Fibroblast of mammary gland (primary cell): ENCODE measurements at places on chromosomes 3 and 15.

DNA sequence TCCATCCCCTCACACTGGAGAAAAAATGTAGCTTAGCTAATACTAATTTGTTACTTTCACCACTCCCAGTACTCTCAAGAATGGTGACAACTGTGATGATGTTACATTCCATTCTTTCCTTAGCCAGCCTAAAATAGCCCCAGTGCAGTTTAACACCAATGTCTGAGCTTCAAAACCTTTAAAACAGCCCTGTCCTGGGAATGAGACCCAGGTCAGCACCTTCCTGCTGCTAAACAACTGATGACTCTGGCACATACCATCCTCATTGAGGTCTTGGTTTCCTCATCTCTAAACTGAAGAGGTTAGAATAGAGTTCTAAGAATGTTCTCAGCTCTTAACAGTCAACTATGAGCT is 3.8 kb downstream of the SCAMP2 start:
- DNase-seq: no peak

GRCh38 chr3:63662500-63662899 is 10.0 kb downstream of the SNTN start:
- peak; percentile 34 for DNase-seq

DNA sequence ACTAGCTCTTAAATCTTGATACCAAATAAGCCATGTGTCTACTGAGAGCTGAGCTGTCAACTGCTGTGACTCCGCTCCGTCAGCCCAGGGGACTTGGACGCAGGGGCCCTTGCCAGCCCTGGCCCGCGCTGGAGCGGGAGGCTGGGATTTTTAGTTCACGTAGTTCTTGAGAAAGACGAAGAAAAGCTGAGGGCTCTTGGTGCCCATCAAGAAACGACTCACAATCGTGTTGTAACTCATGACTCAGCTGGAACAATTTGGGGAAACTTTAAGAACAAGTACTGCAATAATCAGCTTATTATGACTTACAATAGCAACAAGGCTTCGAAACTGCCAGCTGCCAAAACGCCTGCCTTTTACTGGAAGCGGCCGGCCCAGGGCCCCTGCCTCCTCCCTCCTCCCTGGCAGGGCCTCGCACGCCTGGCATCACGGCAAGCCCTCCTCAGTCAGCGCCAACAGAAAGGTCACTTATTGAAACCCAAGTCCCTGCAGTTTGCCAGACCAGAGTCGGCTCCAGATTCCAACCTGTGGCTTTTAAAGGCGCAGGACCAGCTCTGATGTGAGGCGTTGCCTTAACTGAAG is 60.3 kb downstream of the RGMA start:
- DNase-seq: peak; percentile 98

GRCh38 chr15:96107916-96108315 is 222.6 kb upstream of the NR2F2 start:
- peak; percentile 38 for DNase-seq

GRCh38 chr3:13879946-13880810 is at the start of gene WNT7A:
TSS of gene WNT7A (minus strand) at chr3:13880071. CDS start at chr3:13879816, 255 bp downstream.
- DNase-seq: no peak

DNA sequence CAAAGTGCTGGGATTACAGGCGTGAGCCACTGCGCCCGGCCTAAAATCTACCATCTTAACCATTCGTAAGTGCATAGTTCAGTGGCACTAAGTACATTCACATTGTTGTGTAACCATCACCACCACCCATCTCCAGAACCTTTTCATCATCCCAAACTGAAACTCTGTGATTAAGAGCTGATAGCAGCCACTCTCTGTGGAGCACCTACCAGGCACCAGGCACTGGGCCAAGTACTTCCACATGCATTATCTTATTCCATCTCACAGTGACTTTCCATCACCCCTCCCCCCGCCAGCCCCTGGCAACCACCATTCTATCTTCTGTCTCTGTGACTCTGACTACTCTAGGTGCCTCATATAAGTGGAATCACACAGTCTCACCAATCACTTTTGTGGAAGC is 2.3 kb upstream of the INSYN1 start:
- no peak for DNase-seq

- DNase-seq: no peak
Observed at GRCh38 chr3:113697500-113698090, 1.2 kb upstream of the USF3 start.

DNA sequence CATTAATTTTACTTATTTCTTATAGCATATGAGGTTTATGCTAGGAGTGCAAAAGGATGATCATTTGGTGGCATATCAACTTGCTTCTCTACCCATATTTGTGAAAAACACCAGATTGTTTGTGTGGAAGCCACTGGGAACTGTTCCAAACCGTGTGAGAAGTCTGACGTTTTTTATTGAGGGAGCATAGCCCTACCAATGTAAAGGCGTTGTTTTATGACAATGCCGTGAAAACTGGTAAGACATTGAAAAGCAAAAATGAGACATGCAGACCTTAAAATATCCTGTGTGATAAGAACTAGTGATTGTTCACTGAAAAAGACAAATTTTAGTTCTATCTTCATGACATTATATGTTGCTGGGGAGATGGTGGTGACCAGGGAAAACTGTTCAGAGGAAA is 87.8 kb downstream of the CHL1 start:
- no peak for DNase-seq

GRCh38 chr3:185330644-185331043 is 32.3 kb upstream of the MAP3K13 start:
- DNase-seq: no peak

DNA sequence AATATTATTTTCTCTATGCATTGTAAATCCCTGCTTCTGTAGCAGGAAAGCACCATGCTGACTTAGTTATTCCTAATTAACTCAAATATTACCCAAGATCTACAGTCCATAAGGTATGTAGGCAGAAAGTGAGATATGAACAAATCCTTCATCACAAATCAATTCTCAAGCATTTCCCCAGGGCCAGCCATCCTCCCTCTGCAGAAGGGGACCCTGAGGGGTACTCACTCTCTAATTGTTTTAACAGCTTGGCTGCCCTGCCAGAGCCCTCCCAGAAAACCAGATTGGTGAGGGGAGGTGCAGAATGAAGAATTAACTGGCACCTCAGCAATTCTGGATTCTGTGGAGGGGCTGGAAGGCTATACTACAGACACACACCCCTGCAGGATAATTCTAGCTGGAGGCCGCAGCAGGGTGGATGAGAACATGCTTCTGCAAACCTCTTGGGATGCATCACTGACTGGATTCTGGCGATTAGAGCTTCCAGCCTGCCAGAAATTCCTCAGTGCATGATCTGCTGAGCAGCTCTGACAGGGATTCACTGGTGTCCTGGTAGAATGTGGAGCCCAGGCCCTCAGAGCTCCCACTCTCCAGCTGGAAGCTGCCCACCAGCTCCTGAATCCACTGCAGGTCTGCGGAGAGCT is 88.6 kb upstream of the HERC1 start:
- peak; percentile 45 for DNase-seq

GRCh38 chr3:139481116-139481515 is 4.8 kb upstream of the RBP2 start:
- no peak for DNase-seq

DNA sequence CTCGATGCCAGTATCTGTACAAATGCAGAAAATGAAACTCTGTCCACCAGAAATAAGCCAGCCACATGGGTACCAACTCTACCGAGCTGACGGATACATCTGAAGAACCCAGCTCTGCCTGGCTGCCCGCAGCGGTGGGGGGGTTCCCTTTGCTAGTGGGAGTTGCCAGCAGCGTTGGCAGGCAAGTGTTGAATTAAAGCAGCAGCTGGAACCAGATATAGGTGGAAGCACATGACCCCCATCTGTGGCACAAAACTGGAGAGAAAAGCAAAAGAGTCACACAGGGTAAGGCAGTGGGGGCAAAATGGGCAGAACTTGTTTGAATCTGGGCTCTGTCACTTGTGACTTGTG is 17.9 kb downstream of the CRYGS start:
- DNase-seq: no peak

DNA sequence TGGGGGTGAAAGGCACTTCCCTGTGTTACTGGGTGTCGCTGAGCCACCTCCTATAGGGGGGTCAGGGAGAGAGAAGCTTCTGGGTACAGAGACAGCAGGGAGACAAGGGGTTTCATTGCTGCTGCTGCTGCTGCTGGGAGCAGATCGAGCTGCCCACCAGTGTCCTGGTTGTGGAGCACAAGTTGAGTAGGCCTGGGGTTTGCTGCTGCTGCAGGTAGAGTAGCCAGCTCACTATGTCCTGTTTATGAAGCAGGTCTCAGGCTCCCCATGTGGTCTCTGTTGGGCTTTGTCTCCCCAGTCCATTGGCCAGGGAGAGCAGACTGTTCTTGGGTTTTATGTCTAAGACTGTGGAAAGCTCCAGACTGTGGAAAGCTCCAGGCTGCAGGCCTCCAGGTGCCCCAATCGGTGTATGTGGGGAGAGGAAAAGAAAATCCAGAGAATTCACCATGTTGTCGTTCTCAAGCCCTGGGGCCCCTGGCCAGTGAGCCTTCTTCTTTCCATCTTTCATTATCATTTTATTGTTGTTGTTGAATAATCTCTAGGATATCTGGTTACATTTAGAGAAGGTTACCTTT is 157.8 kb downstream of the ADAMTS17 start:
- DNase-seq: no peak

DNA sequence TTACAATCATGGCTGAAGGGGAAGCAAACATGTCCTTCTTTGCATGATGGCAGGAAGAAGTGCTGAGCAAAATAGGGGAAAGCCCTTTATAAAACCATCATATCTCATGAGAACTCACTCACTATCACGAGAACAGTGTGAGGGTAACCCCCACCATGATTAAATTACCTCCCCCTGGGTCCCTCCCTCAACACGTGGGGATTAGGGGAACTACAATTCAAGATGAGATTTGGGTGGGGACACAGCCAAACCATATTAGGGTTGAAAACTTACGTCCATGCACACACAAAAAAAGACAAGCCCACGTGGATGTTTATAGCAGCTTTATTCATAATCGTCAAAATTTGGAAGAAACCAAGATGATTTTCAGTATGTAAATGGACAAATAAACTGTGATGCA is 72.3 kb downstream of the RPL22L1 start:
- DNase-seq: no peak

DNA sequence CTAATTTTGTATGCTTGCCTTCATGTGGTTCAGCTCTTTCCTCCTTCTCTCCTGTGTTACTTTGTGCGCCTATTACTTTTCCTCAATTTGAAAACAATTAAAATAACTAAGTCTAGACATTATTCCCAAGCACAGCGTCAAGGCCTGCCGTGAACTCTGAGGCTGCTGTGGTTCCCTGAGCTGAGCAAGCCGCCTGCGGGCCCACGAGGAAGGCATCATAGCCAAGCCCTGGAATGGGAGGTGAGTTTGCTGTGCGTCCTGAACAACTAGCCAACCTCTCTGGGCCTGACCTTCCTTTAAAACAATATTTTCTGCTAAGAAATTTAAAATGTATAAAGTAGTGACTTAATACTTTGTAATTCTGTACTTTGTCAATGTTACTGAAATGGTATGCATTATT is 327.2 kb downstream of the OCA2 start:
- no peak for DNase-seq

DNA sequence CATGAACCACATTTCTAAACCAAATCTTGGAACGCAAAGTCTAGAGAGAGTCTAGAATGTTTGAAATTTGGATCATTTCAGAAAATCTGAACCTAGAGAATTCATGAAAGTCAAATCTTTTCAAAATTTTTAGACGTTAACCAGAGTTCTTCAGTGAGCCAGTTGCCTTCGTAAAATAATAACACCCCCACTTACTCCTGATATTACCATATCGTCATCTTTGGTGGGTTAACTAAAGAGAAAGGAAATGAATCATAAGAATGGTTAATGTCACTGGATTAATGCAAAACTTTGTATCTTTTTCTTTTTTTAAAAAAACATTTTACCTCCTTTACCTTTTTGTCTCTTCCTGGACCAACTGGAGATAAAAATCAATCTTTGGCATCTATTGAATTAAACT is 1.2 kb upstream of the ZBED2 start:
- DNase-seq: no peak

DNA sequence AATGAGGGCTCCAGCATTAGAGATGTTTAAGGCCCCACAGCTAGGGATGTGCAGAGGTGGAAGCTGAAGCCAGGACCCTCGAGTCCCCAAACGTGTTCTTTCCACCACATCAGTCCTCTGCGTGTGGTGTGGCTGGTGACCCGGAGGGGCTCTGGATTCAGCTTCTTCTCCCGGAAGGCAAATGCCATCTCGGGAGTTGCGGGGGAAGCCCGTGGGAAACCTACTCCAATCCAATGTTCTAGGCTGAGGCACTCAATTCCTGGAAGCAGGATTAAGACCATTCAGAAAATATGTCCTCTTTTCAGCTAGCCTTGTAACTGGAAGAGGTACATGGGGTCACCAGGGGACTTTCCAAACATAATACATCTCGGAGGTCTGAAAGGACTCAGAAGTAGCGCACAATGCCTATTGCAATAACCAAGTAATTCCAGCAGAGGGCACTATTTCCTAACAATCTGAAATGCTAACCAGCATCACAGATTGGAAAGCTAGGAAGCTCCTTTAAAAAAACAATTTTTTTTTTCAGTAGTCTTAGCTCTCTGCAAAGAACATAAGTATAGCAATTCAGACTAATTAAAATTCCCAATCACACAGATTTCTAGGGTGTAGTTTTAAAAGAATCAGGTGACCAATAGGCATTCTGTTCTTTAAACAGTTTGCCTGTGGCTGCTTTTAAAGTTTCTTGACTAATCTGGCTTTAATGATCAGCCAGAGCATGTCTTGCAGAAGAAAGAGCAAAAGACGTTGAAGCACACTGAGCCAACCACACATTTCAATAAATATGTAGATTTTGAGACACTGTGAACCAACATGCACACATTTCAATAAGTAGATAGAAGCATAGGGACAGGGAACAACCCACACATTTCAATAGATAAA is 36.1 kb downstream of the BNC1 start:
- peak; percentile 73 for DNase-seq

- DNase-seq: peak; percentile 79
Observed at GRCh38 chr3:197809356-197810020, 18.4 kb downstream of the LRCH3 start.

- DNase-seq: no peak
Observed at GRCh38 chr15:84889991-84890669, 5.7 kb downstream of the SLC28A1 start.

GRCh38 chr3:62987721-62988120 is 112.5 kb upstream of the CADPS start:
- DNase-seq: no peak

DNA sequence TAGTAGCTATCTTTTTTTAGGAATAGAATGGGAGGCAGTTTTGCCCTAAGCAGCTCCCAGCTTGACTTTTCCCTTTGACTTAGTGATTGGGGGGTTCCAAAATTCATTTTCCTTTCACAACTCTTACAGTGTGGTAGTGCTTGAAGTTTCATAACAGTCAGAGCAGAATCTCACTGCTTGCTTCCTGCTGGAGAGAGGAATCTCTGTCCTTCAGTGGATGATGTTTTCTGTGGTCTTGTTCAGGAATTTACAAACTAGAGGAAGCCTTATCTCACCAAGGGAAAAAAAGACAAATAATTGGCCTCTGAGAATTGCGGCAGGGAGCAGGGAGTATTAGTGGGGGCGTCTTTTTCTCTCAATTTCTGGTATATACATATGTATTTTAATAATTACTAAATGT is 326.6 kb upstream of the C2CD4B start:
- no peak for DNase-seq

DNA sequence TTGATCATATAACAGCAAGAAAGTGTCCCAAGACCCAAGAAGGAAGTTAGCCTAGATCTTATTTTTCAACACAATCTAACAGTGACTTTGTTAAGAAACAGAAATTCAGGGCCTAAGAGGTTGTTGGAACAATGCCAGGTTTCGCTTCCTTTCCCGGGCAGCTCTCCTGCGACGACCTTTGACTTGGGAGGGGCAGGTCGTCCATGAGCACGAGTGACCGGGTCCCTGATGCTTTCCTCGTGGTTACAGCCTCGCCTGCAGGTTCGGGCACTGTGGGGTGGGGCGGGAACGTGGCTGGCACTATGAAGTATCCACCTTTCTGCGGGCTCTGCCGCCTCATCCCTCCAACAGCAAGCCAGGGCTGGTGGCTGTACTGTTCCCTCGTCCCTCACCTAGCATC is 90.1 kb upstream of the RGMA start:
- no peak for DNase-seq
